ENCODE measurements at places on chromosomes 7 and 10.

DNA sequence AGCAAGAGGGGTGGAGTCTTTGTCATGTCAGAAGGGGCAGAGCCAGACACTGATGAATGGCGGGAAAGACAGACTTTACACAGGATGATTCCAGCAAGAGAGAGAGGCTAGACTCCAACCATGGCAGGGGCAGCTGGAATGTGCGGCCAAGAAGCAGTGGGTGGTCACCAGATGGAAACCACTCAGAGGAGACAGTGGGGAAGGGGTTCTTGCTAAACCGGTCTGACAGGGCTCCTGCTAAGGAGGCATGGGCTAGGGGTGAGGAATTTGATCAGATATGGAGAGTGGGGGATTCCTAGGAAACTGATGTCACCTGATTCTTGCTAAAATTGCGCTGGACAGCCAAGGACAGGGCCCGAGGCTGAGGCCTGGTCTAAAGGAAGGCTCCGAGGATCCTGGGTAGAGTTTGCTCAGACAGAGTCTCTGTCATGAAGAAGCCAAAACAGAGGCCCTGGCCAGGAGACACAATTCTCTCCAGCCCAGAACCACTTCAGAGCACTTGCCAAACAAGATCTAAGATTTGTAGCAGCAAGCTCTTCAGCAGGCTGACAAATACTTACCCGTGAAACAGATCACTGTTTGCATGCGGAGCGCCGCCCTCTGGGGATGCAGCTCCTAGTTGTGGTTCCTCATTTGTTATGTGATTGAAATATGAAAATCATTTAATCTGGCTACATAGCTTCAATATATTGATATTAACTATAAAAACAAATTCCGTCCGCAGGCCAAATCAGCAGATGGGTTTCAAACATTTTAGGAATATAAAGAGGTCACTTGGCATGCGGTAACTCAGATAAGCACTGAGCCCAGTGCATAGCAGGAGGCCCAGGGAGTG, 377.0 kb downstream of the TCERG1L start:
- no peak for DNase-seq

GRCh38 chr7:142539901-142540300, 209.4 kb upstream of the PRSS1 start:
- DNase-seq, result no peak

GRCh38 chr7:44713680-44714335, 34.8 kb upstream of the ZMIZ2 start:
- DNase-seq, result no peak

DNA sequence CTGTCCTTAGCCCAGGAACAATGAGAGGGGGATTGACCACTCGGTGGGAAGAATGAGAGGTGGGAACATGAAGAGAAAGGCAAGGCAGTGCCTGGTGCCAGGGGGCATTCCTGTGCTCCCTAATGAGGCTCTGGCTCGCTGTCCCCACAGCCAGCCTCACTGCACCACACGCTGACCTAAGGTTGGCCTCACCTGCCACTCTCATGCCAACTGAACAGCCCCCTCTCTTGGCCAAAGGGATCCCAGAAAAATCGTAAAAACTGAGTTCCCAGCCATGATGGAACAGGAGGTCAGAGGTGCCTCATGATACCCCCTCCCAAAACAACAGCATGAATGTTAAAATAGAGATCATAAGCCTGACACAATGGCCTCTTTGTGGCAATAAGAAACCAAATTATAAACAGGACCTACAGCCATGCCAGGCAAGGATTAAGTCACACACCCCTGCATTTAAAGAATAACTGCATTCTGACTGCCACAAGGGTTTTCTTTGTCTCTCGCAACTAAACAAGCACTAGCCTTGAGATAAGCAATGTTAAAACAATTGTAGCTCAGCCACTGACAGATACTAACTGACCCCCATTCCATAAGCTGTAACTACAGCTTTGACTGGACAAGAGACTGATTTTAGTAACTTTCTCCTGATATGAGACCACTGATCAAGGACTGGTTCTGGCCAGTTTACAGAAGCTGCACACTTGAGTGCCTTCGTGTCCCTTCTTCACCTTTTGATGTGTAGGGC, 149.2 kb downstream of the SH2D4B start:
- no peak for DNase-seq

DNA sequence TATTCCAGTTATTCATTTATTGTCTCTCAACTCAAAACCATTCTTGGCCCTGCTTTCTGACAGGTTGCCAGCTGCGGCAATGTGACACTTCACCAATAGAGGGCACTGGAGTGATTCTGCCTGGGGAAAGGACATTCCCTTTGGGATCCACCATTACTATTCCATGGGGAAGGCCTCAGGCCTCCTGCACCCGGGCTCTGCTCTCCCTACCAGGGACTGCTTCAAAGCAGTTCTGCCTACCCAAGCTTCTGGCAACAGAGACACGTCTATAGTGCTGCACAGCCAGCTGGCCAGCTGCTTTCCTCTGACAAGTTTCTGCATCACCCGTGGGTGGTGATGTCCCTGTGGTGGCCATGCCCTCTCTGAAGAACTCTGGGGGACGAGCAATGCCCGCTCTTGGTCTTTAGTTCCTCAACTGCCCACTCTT, 163.8 kb downstream of the ELMO1 start:
- DNase-seq, result no peak

DNA sequence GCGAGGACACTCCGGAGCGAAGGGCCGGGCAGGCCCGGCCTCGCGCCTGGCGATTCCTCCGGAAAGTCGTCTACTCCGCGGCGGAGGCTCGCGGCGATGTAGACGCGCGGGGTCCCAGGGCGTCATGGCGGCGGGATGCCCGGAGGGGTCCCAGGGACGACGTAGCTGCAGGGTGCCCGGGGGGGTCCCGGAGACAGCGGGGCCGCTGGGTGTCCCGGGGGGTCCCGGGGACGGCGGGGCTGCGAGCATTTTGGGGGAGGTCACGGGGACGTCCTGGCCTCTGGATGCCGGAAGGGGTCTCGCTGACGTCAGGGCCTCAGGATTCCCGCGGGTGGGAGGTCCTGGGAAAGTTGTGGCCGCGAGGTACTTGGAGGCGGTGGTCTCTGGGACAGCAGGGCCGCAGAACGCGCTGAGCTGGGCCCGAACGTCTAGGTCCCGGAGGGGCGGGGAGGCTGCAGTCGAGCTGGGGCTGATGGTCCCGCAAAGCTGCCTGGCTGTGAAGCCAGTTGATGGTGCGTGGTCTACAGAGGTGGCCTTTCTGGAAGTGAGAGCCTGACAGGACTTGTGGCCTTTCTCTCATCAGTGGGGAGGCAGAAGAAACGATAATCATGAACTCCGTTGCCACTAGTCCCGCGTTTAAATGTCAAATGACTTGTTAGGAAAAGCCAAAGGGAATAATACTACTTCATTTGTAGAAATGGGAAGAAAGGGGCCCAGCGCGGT, 637 bp downstream of the HSPA14 start:
- DNase-seq, result no peak

DNA sequence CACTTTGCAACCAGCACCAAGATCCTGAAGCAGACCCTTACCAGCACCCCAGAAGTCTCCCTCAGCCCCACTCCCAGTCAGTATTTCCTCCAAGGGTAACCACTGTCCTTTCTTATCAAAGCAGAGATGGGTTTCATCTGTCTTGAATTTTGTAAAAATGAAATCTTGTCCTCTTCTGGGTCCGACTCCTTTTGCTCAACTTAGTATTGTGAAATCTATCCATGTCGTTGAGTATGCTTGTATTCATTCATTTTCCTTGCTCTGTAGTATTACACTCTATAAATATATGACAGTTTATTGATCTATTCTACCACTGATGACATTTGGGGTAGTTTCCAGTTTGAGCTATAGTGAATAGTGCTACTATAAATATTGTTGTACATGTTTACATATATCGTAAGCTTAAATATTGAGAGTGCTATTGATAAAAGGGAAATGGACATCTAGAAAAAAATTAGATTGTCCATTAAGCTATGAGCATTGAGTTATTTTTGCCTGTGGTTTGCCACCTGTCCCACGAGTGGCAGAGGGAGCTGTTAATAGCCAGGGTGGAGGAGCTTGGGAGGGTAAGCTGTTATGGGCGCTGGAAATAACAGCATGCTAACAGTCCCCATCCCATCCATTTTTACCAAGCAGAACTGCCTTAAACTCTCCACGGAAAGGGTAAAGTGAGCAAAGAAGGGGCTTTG, 36.5 kb downstream of the AIFM2 start:
- no peak for DNase-seq

DNA sequence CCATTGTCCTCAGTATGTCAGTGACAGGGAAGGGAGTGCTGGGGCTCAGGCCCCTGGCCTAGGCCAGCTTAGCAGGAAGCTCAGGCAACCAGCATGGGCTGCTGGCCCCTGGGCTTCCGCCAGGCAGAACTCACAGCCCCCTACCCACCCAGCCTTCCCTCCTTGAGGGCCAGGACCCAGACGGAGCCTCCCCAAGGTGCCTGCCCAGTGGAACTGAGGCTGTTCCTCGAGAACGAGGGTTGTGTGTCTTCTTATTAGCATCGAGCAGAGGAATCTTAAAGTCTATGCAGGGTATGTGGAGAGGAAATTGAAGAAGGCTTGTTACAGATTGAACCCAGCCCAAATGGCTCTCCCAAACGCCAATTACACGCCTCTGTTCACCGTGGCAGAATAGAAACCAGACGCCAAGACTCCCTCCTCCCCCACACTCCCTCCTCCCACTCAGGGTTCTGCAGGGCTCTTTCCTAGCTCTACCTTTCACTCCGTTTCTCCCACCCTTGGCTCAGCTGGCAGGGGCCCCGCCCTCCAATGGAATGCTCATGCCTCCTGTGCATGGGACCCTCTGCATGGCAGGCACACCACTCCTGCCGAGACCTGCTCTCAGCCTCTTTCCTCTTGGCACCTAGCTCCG, 134.4 kb downstream of the ZMIZ1 start:
- DNase-seq, result no peak

- no peak for DNase-seq
Observed at GRCh38 chr7:6012355-6013104, 3.5 kb downstream of the AIMP2 start.

DNA sequence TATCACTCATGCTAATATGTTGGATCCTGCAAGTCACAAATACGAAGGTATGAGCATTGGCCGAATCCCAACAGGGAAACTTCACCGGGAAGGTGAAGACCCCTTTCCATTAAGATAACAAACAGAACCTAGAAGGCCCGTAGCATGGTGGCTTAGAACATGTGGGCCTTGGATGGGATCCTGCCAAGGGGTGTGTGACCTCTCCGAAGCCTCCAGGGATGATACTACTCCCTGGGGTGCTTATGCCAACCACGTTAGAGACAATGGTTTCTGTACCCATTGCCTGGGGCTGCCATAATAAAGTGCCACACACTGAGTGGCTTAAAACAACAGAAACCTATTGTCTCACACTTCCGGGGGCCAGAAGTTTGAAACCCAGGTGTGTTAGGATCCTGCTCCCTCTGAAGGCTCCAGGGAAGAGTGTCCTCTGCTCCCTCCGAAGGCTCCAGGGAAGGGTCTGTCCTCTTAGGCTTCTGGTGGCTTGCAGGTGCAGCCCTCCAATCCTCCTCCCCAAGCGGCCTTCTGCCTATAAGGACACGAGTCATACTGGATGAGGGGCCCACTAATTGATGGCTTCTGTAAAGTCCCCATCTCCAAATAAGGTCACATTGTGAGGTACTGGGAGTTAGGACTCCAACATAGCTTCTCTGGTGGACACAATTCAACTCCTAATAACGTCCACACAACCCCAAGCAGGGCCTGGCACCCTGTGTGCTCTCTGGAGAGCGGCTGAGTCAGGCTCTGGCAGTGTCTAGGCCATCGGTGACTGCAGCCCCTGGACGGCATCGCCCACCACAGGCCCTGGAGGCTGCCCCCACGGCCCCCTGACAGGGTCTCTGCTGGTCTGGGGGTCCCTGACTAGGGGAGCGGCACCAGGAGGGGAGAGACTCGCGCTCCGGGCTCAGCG, 992 bp upstream of the MGMT start:
- DNase-seq, result no peak

DNA sequence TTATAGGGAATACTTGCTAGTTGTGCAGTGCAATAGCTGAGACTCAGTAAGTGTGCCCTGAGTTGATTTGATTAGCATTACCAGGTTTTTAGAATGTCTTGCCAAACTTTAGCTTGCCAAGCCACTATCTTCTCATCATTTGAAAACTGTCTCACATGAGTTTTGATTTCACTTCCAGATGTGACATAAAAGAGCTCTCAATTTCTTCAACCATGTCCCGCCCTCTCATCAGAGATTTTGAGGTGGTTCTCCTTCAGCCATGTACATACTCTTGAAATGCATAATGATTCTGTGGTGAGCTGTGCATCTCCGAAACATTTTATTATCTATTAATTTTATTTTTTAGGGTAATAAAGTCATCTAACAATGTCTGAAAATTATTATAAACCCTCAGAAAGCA, 215.0 kb upstream of the SEMA3E start:
- DNase-seq, result no peak

GRCh38 chr7:142808802-142809583, 38.2 kb downstream of the PRSS2 start:
- DNase-seq, result peak; percentile 93

DNA sequence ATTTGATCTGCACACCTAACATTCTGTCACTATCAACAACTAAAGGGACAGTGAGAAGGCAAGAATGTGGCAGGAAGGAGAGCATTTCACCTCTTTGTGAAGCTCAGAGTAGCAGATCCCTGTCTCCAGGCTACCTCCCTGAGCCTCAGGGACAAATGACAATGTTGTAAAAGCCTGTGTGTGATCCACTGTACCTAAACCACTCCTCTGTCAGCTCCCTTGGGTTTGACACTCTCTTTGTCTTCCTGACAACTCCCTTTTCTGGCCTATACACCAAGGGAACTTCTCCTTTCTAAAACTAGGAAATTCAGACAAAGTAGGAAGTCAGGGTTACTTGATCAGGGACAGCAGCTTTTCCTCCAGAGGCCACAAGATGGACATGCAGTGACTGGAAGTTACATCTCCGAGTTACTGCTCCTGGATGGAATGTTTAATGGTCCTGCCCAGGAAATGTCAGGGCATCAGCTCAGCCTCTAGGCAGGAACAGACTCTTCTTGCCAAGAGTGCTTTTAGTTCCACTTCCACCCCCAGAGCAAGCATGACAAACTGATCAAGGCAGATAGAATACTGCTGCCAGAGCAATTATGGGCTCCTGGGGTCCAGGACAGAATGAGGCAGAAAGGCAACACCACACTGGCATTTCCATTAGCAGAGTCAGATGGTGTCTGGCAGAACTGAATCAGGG, 1014.5 kb upstream of the LRRTM3 start:
- DNase-seq, result no peak

DNA sequence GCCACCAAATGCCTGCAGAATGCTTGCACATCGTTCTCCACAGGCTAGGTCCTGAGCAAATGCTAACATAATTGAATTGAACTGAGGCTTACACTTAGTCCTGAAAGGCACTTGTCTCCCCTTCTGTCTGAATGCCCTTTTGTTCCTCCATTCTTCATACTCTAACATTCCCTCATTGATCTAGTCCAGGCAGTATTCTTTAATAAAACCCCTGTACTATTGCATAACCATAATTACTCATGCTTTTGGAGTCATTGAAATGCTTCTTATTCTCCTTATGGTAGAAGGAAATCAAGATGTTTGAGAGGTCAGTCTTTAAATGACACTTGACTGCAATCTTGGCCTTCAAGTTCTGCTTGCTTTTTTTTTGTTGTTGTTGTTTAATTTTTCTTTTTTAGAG, 7.1 kb downstream of the PI4K2A start:
- no peak for DNase-seq

Measured in activated naive CD8-positive, alpha-beta T cell treated with anti-CD3 and anti-CD28 coated beads, Interleukin-2, amount 50 U/mL, for 16 hours (primary cell).